ENCODE measurements at places on chromosomes 13 and 19. TPM values are rescaled to one million over a fixed set of nuclear protein-coding genes. Genes with fewer than 3 reads are reported as not detected.

- no peak for DNase-seq
These were observed 10.7 kb downstream of the TPGS1 start for GRCh38 chr19:517721-518597.

DNA sequence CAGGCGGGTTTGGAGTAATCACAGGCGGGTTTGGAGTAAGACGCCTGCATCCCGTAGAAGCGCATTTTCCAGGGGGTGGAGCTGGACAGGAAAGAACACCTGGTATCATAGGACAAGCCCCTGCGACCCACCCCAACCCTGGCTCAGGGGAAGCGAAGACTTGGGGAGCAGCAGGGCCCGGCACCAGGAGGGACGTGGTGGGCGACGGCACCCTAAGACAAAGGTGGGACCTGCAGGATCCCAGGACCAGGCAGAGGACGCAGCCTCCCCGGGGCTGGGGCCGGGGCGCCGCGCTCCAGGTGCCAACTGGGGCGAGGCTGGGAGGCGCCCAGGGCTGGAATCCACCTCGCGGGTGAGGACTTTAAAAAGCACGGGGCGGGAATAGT, 520 bp downstream of the ZNF600 start:
- DNase-seq: no peak

DNA sequence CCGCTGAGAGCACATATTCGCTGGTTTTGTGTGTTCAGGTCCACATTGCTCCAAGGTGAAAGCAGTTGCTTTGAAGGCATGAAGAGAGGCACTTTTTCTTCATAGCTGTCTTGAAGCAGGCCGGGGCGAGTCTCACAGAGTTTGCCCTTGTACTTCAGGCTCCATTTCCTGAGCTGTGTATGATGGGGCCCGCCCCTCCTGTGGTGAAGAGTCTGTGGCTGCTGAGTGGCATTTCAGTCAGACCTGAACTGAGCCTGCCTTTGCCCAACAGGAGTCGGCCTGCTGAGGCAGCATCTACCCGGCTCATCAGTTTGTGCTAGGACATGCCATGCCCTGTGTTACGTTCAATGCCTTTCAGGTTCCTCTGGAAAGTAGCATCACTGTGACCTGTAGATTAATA, 44.4 kb upstream of the C1QTNF9 start:
- DNase-seq: no peak

DNA sequence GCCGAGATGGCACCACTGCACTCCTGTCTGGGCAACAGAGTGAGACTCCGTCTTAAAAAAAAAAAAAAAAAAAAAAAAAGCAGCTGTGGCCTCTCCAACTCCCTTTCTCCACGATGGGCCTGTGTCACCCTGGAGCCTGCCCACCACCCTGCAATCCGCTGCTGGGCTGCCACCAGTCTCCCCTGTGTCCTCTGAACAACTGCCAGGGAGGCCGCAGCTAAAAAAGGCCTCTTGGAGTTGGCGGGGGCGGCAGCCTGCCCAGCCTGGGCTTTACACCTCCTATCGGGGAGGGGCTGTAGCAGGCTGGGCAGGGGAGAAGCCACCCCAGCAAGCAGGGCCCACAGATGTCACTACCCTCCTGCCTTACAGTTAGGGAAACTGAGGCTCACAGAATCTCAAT, 3.5 kb downstream of the CDC37 start:
- no peak for DNase-seq

GRCh38 chr13:29284726-29285125, 310.8 kb downstream of the SLC7A1 start:
- no peak for DNase-seq

- no peak for DNase-seq
These were observed 20.8 kb downstream of the FBN3 start for GRCh38 chr19:8128551-8128950.

DNA sequence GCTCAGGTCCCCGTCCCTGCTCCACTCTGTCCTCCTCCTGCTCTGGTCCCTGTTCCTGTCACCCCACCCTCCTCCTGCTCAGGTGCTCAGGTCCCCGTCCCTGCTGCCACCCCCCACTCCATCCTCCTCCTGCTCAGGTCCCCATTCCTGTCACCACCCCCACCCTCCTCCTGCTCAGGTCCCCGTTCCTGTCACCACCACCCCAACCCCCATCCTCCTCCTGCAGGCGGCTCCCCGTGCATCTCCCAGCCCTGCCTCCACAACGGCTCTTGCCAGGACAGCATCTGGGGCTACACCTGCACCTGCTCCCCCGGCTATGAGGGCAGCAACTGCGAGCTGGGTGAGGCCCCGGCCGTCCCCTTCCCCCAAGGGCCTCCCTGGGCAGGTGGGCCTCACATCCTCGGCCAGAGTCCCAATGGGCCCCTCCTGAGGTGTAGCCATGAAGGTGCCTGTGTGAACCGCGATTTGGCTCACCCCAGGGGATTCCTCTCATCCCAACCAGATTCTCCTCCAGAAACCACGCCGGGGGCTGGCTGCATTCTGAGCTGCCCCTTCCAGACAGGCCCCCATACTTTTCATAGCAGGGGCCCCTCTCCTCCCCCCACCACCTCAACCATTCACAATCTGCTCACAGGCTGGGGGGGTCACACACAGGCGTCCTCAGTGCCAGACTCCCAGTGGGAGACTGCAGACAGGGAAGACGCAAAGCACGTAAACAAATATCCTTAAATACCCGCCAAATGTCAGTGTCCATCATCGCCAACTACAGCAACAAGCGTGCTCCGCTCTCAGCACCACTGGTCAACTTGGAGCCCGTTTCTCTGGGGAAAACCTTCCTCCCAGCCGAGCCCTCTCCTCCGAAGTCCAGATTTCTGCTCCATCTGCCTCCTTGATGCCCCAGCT, 4.6 kb downstream of the PROZ start:
- DNase-seq: peak; percentile 32

S1PR2 gene
- total RNA-seq: 8.0 TPM

GRCh38 chr13:59666504-59666903, 497.2 kb downstream of the DIAPH3 start:
- DNase-seq: no peak

CGB8 gene
- total RNA-seq: not detected

ZNF850 gene
- total RNA-seq: 3.8 TPM

SYCN gene
- total RNA-seq: not detected

DNA sequence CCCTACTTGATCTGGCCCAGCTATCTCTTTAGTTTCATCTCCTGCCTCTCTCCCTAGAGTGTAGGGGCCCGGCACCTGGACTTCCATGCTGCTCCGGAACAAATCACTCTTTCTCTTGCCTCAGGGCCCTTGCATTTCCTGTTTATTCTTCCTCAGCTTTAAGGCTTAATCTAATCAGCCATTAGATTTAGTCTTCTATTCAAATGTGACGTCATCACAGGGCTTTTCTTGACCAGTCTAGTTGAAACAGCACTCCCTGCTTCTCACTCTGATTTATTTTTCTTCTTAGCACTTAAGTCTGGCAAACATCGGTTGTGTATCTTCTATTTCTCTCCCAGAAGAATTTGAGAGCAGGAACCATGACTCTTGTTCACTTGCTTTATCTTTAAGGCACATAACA, 564.1 kb downstream of the EFNB2 start:
- no peak for DNase-seq

DNA sequence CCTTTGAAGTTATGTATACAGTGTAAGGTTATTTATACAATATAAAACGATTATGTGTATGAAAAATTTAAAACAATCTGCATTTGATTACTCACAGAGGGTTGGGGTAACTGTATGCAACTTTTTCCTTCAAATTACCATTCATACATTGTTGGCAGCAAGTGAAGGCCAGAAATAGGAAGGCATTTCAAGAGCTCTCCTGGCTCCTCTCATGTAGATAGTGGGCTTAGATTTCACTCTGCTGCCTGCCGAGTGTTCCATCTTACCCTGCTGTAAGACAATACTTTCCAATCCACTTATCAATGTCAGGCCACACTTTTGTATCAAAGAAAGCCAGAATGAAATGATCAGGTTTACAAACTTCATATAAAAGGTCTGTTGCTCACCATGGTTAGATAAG, 245.2 kb downstream of the DNAJC15 start:
- DNase-seq: no peak

BEST2 gene
- not detected for total RNA-seq

DNA sequence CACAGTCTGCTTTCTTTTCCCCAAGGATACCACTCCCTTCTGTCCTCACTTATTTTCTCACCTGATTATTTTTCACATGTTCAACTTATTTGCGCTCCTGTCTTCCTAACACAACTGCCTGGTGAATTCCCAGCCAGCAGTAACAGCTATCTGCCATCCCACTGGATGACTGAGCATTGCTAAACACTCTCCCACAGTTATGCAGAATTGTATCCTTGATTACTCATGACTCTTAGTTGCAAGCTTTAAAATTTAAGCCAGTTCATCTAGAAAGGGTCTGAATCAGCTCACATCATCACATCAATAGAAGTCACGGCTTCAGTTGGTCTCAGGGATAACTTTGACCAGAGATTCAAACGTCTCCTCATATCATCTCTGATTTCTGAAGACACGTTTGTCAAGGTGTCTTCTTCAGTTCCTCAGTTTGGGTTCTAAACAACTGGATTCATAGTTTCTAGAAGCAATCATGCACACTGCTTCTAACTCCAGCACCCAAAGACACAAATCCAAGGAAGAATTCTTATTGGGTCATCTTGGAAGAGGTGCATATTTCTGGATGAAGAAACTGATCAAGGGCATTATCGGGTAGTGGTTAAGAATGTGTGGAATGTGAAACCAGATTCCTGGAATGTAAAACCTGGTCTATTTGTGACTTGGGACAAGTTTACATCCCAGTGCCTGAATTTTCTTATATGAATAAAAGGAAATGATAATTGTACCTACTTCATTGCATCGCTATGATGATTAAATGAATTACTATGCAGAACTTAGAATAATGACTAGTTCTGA, 13.9 kb upstream of the DACH1 start:
- DNase-seq: no peak

ZNF837 gene
- total RNA-seq: 9.2 TPM

DNA sequence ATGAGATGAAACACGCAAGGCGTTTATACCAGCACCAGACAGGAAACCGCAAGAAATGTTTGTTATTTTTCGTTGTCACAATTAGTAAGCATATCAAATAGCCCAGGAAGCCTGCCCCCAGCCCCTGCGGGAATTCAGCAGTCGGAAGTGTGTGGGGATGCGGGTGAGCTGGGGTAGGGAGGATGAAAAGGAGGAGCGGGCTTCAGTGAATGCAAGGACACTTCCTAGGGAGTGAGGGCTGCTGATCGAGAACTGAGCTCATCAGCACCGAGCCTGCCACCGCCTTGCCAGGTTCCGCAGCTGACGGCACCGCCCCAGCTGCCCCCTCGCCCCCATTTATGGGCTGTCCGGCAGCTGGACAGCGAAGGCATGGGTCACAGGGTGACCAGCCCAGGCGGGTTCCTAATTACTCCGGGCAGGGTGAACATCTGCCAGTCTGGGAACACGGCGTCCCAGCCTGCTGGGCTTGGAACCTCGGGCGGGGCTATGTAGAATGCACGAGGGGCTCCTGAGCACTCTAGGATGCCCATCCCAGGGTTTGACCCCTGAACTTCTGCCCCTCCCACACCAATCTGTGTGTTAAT, 1.6 kb upstream of the BEST2 start:
- DNase-seq: no peak

GRCh38 chr13:104015646-104016396, 949.6 kb upstream of the SLC10A2 start:
- DNase-seq: no peak

GRCh38 chr19:46487802-46488445, 7.7 kb downstream of the PNMA8B start:
- peak; percentile 69 for DNase-seq

DNA sequence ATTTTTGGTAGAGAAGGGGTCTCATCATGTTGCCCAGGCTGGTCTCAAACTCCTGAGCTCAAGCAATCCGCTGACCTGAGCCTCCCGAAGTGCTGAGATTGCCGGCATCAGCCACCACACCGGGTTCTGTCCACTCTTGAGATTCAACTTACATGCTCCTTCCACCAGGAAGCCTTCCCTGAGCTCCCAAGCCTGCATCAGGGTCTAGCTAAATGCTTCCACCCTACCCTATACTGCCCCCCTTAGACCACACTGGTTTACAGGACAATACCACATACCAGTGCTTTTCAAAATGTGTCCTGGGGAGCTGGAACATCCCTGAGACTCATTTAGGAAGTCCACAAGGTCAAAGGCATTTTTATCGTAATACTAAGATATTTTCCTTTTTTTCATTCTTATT, 15.1 kb upstream of the CACNG8 start:
- DNase-seq: peak; percentile 13

GRCh38 chr19:28426110-28426729, 786.7 kb downstream of the UQCRFS1 start:
- no peak for DNase-seq

DNA sequence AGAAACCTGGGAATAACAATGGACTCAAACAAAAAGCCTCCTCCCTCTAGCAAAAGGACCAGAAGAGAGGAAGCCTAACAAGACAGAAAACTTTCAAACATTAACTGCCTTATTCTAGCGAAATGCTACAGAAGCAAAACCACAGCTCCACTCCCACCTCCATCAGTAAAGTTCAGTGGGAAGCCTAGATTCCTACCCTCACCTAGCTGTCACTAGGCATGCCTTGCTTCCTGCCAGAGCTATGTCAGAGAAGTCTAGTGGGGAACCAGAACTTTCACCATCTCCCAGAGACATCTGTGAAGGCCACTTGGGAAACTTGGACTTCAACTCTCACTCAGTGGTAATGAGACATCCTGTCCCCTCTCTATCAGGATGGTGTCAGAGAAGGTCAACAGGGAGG, 37.1 kb downstream of the DPY19L3 start:
- DNase-seq: no peak

NCR1 gene
- total RNA-seq: not detected

CNOT3 gene
- total RNA-seq: 11.6 TPM

DNA sequence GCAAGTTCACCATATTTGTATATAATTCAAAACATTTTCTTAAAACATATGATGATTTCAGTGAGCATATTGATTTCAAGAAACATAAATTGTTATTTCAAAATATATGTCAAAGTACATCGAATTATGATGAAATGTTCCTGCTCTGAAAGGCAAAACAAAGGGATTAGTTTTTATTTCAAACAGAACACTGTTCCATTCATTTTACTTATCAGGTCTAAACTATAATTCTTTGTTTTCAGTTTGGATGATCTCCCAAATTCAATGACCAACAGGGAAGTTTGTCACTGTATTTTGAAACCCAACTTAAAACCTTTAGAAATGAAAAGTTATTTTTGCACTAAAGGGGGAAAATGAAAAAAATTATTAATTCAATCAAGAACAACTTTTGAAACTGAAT, 610.2 kb downstream of the SLITRK1 start:
- DNase-seq: no peak

GRCh38 chr13:65112531-65112941, 2117.6 kb downstream of the PCDH9 start:
- DNase-seq: no peak

- no peak for DNase-seq
These were observed 43.3 kb upstream of the C13orf46 start for GRCh38 chr13:114017028-114017630.
